ENCODE measurements at places on chromosomes 12 and 14.

DNA sequence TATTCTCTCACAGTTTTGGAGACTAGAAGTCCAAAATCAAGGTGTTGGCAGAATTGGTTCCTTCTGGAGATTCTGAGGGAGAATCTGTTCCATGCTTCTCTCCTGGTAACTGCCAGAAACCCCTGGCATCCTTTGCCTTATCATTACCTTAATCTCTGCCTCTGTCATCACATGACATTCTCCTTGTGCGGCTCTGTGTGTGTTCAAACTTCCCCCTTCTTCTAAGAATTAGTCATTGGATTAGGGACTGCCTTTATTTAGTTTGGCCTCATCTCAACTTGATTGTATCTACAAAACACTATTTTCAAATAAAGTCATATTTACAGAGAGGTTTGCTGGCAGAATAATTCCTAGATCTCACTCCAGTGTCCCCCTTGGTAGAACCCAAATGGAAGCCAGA lies 68.9 kb downstream of the ZNF641 start:
- no peak for DNase-seq

DNA sequence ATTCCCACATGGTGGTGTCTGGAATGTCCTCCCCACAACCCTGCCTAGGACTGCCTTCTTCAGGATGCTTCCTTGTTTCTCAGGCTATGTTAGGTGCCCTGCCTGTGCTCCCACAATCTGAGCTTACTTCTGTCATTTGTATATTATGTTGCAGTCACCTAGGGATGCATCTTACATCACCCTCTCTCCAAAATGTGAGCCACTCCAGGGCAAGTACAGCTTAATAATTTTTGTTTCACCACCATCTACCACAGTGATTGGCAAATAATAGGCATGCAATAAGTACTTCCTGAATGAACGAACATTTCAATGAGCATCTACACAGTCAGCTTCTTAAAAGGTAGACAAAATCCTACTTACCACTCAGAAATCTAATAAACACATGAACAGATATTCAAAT lies 37.6 kb downstream of the ZFYVE26 start:
- no peak for DNase-seq

DNA sequence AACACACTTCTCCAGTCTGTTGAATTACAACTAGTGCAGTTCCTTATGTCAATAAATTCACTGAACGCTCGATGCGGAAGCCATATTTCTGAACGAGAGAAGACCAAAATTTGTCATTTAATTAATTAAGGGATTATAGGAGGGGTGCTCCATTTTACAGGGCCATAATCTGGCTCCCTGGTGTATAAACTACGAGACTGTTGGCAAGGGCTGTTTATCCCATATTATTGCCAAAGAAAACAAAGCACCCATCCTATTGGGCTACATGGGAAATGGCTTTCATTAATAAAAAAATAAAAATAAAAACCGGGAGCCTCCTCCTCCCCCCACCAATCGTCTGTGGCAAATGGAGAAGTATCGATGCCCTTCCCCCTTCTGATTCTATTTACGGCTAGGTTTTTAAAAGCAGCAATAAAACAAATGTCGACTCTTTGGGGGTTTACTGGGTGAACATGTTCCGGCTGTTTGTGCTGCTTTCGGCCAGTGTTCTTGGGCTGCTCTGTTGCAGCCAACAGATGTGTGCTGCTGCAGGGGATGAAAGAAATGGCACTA lies 24.8 kb downstream of the ATF7 start:
- DNase-seq = no peak

GRCh38 chr14:37903343-37904191 lies 304.1 kb upstream of the SSTR1 start:
- DNase-seq = peak; percentile 44

- DNase-seq = peak; percentile 89
These were observed 6.8 kb upstream of the CHD4 start for GRCh38 chr12:6613776-6614512.

GRCh38 chr12:112964915-112965314 lies 13.4 kb upstream of the OAS2 start:
- DNase-seq = no peak

DNA sequence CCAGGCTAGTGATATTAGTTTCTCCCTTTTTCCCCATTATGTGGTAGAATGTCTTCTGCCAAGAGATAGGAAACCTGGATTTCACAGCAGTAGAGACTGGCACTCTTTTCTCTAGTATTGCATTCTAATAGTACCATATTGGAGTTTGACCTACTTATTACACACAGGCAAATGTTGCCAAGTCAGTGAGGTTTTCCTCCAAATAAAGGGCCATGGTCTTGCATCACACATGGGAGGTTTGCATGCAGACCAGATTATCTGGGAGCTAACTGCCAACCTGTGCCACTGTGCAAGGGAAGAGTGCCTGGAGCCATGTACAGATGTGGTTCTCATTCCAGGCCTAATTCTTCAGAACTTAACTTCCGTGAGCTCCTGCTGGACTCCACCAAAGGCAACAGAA lies 113.3 kb downstream of the ANO6 start:
- no peak for DNase-seq

DNA sequence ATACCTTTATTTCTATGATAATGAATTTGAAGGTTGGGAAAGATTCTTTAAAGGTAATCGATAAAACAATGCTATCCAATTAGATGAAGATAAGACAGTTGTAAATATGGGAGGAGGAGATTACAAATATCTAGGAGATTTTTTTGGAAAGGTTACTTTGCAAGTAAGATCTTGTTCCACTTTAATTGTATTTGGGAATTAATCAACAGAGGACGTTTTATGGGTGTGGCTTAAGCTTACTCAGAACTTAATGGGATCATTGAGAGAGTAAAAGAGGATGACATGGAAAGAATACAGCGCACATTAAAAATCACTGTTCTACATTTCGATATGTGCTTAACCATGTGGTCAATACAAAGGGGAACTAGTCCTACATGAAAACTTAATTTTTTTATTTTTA lies 3.5 kb upstream of the LRIG3 start:
- no peak for DNase-seq

GRCh38 chr12:55899082-55899481 lies 28.6 kb downstream of the PYM1 start:
- no peak for DNase-seq

DNA sequence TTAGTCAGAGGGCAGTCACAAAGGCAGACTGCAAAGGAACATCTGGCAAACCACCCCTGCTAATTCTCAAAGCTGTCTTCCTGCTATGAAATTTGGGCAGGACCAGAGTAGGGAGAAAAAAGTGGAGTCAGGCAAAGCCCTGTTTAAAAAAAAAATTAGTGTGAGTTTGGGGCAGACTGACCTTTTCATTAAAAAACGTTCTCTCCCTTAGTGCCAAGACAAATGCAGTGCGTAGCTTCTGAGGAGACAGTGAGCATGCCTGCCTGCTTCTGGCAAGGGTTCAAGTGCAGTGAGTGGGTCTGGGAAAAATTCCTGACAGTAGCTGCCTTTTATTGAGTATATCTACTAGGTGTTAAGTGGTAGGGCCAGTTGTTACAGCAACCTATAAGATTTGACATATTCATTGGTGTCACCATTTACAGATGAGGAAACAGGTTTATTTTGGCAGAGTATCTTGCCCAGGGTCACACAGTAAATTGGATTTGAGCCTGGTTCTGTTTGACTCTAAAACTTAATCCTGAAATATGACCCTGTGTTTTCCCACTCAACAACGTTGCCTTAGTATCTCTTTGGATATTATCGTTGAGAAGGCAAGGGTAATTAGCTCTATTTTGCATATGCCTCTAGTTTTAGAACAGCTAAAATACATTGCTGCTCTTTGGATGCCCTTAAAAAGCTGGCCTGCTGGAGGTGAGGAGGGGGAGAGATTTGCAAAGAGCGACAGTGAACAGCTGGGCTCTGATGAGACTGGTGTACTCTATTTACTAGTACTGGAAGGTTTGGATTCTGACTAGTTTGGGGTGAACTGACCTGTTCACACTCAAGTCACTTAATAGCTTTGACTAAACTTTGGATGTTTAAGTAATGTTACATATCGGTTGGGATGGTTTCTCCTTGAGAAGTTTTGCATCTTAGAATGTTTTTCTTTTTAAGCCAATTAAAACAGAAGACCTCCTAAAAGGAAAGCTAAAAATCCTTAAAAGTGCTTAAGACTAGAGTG lies 72.8 kb downstream of the PAPOLA start:
- peak; percentile 41 for DNase-seq
